ENCODE measurements at places on chromosomes 5 and 9. TPM values are rescaled to one million over a fixed set of nuclear protein-coding genes. Genes with fewer than 3 reads are reported as not detected.

DNA sequence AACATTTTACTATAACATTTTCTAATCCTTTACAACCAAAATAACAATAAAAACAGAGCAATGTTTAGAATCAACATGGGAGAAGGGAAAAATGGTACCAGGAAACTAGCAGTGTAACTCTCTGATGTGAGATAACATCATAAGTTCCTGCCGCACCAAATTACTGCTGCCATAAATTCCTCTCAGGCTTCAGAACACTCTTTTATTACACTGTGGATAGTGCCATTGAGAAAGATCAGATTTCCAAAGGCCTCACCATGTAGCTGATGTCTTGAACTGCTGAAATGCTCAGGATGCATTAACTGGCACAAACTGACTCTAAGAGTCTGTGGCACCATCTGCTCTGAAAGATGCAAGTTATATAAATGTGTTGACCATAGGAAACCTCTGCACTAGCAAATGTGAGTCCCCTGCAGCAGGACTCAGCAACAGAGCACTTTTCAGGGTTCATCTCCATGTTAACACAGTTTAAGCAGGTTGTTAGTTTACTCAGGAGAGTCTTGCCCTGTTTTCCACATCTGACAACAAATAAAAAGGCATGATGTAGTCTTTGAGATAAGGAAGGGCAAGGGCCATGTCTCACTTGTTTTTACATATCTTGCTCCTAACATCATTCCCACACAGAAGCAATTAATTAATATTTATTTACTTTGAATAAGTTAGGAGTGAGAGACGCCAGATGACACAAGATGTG lies 218.1 kb downstream of the CETN3 start:
- DNase-seq = no peak

The PCDHGC4 gene
- not detected for total RNA-seq

DNA sequence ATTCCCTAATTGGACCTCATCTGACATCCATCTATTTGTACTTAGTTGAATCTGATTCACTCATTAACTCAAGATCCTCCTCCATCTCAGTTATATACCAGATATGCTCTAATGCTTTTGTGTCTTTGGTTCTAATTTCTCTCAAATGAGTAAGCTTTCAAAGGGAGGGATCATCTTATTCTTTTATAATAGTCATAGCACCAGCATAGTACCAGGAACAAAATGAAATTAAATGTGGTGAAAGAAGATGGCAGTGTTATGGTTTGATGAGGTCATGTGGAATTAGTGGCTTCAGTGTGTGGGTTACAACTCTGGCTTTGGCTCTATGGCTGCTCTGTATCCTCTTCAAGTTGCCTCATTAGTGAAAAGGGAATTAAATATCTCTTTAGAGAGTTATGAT lies 32.5 kb upstream of the ZNF366 start:
- DNase-seq = no peak

DNA sequence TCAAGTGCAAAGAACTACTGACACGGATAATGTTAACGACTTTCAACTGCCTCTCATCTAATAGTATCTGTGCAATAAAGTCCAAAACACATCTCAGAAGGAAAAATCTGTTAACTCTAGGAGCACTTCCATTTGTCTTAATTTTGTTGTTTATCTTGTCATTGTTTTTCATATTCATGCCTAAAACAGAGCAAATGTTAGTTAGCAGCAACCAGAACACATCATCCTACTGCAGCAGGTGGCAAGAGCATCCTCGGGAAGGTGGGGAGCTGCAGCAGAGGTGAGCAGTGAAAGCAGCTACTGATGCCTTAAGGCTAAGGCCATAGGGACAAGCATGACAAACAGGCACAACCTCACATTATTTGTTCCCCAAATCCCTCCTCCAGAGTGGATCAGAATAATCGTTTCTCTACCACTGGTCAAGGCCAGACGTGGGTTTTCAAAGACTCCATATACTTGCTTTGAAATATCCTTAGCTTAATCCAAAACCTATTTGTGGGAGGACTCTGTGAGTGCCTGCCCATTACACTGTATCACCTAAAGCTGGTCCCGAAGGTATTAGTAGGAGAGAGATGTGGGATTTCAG lies 1.0 kb downstream of the HMGCS1 start:
- DNase-seq = no peak

The NDUFA8 gene
- total RNA-seq = 5.0 TPM

The PCDHGA8 gene
- not detected for total RNA-seq

Measured in CD4-positive, alpha-beta T cell (primary cell).